Left lung (tissue), 14 donors: ENCODE measurements at places on chromosomes 3 and 15. TPM values are rescaled to one million over a fixed set of nuclear protein-coding genes. Genes with fewer than 3 reads are reported as not detected.

FSTL1 gene
- 464 TPM for polyA plus RNA-seq

CALML4 gene
- 20.2 TPM for polyA plus RNA-seq

LRRC2 gene
- polyA plus RNA-seq: 0.46 TPM

- no peak for DNase-seq
These were observed 23.3 kb upstream of the NFKBIZ start for GRCh38 chr3:101825904-101826445.

DNA sequence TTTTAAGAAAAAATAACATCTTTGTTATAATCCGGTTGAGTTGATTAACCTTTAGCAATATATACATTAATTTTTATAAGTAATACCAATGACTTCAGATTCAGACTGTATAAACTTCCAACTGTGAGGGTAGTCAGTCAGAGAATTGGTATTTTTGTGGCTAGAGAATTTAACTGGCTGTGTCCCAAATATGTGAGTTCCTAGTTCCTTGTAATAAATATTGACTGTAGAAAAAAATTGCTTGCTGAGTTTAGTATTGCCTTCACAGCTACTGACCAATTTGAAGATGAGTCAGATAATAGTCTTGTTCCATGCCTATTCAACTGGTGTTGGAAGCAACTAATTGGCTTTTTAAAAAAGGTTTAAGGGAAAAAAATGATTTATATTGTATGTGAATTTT, 210.8 kb downstream of the GAP43 start:
- no peak for DNase-seq

GRCh38 chr15:86871964-86872363, 792.3 kb downstream of the AGBL1 start:
- no peak for DNase-seq

DNA sequence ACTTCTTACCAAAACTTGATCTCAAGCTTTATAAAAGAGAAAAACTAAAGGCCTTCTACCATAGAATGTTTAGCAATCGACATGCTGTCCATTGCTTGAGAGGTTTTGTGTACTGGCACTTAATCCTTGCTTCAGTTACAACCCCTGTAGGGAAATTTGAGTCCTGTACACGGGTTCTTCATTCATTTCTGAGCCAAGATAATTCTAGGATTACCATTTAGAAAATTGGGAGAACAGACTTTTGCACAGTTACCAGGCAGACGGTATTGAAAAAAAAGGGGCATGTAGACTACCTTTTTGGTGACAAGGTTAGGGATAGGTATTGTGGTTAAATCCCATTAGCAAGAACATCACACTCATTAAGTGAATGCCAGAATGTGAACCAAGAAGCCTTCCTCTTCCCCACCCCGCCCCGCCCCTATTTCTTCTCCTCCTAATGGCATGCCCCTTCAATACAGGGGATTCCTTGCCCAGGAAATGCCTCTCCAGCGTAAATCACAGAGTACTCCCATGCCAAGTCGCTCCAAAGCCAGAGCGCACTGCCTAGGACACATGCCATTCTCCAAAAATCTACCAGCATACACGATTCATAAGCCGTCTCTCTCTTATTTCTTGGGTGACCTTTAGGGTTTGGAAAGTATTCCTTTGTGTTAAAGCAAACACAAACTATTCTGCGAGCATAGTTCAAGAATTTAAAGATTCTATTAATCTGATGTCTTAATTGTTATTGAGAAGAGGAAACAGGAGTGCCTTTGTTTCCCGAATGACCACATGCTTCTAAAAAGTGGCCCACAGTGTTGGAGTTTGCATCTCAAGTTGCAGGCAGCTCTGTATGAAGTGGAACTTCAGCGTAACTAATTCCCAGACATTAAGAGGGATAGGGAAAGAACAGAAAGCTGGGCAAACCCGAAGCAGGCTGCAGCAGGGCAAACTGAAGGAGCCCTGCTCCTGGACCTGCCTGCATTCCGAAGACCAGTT, 164.0 kb upstream of the NR2F2 start:
- no peak for DNase-seq

DNA sequence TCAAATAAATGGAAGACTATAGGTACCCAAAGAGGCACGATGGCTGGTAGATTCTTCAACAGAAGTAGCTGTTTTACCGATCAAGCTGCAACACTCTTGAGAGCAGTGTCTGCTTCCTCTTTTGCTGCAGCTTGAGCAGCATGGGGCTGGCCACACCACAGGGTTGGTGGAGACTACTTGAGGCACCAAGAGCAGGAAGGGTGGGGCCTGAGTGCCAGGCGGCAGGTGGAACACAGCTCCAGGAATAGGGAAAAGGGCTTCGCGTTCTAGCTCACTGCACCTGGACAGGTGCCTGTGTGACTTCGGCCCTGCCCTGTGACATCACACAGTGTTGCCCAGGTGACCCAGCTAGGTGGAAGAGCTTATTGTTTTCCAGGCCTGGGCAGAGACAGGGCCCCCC, at the start of gene CCDC33:
Gene CCDC33, plus strand, starts transcription at position 365 of the 400 bp plus-strand sequence. CDS start 394 bp downstream, outside the sequence.
- DNase-seq: peak; percentile 86

- no peak for DNase-seq
These were observed 65.7 kb downstream of the SHQ1 start for GRCh38 chr3:72782521-72782920.

- no peak for DNase-seq
These were observed 289.7 kb upstream of the DNAJC19 start for GRCh38 chr3:181279239-181279565.
